GM13977 (cell line): ENCODE measurements at places on chromosomes 11 and 22.

- DNase-seq, result no peak
Observed at GRCh38 chr11:44398266-44399030, 88.5 kb upstream of the ALX4 start.

DNA sequence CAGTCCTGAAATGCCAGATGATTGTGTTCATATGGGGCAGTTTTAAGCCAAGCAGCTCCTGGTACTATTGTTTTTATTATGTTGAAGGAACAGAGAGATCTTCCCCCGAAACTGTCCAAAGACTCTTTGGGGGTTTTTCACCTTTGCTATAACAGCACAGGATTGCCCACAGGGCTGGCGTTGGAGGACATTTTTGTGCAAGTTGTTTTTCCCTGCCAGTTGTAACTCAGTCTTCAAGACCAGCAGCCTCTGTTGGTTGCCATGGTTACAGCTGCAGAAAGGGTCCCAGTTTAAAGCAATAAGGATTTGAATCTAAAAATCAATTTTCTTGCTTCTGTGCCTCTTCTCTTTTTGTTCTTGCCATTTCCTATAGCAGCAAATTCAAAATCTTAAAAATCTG is 45.4 kb upstream of the YWHAH start:
- no peak for DNase-seq

DNA sequence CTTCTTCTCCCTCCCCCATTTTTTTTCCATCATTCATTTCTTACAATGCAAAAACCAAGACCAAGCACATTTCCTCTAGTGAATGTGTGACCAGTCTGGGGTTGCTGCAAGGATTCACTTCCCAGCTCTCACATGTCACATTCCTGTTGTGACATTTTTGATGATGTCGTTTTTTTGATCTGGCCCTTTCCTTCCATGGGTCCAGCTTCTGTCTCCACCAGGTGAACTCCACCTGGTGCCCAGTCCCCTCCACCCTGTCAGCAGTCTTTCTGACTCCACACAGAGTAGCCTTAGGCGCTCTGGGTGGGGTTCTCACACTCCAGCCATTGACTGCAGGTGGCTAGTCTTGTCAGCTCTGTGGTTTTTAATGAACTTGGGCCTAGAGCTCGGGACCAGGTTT is 15.6 kb downstream of the PANX1 start:
- DNase-seq, result no peak

- no peak for DNase-seq
Observed at GRCh38 chr11:57662893-57663292, 5.0 kb upstream of the ZDHHC5 start.

DNA sequence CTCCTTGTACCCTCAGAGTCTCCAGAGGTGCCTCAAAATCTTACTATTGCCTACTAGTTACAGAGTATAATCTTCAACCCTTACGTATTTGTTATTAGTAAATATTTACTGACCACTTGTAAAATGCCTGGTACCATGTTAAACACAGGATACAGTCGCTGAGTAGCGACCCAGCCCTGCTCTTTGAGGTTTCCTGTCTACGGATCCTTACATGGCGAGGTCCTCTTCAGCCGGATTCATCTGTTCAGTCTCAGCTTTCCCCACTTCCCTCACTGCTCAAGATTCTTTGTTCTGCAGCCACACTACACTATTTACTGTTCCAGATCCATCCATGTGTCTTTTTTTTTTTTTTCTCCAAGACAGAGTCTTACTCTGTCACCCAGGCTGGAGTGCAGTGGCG is 13.2 kb upstream of the TTC36 start:
- no peak for DNase-seq

- no peak for DNase-seq
Observed at GRCh38 chr22:38066381-38067027, 9.3 kb downstream of the PICK1 start.

GRCh38 chr11:64225608-64226506 is at the start of the genes NUDT22 and TRPT1:
TSS of gene NUDT22 (plus strand) at chr11:64226274. CDS start at chr11:64226653, 379 bp downstream.
TSS of gene TRPT1 (minus strand) at chr11:64226186. CDS start at chr11:64225860, 326 bp downstream.
- DNase-seq, result peak; percentile 95

DNA sequence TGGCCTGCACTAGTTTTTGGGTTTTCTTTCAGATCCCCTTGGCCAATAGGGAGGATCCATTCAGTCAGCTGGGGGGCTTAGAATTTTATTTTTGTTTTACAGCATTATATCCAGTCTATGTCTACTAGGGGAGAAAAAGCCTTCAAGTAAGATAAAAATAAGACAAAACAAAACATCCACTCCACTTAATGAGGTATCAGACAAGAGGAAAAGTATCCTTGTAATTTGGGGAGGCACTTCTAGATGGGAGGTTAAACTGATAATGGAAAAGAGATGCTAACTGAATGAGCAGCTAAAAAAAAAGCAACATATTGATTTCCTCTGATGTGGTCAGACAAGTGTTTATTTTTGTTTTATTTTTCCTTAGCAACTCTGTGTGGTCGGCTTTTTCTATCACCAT is 278.0 kb upstream of the ANO3 start:
- DNase-seq, result no peak

DNA sequence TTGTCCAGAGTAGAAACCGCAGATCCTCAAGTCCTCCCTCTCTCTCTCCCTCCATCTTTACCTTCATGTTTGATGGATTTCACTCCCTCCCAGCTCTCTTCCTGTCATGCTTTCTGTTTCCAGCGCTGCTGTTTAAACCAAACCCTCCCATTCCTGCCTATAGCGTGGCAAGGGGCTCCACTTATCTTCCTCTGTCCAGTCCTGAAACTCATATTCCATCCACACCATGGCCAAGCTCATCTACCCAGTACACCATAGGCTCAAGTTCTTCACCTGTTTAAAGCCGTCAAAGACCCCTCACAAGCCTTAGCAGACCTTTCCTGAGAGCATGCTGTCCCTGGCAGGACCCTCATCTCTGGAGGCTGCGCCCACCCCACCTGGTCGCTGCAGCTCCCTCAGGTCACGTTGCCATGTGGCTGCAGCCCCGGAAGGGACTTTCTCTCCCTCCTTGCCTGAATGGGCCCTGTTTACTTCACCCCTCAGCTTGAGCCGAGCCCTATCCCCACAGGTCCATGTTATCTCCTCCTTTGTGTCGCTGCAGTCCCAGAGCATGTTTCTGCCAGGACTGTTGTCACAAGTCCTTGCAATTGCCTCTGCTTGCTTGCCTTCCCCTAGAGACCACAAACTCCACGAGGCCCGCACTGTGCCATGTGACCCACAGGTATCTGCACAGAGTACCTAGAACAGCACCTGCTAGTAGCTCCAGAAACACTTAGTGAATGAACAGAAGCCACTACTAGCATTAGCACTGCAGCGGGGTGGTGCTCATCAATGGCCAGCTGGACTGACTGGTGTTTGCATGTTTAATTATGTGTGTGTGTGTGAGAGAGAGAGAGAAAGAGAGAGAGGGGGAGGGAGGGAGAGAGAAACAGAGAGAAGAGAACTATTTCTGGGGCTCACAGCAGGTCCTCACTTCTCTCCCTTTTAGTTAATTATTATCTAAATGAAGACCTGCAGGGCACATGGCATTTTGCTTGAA is 149.4 kb upstream of the SNX19 start:
- no peak for DNase-seq
